NCI-H1092 treated with DMSO at 0.1 percent for 48 hours (cell line): ENCODE measurements at places on chromosomes 12 and 14.

GRCh38 chr12:13052421-13052820 is 8.2 kb downstream of the FAM234B start:
- DNase-seq, result no peak

DNA sequence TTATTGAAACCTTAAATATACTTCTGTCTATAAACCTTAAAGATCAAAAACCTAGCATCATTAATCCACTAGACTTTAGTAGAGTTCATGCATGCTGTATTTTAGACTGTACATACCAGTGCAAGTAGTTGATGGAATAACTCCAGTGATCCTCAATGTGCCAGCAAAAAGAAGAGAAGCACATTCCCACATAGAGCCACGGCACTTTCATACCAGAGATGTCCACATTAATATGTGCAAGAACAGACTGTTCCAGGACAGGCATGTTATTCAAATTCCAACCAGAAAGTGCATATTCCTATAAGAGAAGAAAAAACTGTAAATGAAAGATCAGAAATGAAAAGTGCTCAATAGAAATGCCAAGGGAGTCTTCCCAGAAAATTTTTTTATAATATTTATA is 55.0 kb downstream of the KDM5A start:
- no peak for DNase-seq

DNA sequence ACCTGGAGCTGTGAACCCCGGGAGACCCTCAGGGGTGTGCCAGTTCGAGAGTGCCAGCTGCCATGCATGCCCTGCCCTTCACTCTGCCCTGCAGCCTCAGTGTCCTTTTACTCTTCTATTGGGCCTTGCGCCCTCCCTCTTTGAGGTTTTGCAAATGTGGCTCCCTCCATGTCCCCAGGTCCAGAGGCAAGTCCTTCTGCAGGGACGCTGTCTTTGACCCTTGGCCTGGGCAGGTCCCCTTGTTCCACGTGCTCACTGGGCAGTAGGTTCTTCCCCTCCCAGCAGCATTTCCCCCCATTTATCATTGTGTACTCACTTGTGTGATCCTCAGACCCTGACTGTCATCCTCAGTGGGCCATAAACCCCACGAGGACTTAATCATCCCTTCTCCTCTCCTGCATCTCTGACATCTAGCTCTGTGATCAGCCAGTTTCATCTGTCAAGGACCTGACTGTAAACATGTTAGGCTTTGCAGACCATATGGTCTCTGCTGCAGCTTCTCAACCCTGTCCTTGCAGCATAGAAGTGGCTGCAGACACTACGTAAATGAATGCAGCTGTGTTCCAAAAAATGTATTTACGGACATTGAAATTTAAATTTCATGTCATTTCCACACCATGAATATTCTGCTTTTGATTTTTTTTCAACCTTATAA is 36.6 kb downstream of the TSPAN9 start:
- no peak for DNase-seq

DNA sequence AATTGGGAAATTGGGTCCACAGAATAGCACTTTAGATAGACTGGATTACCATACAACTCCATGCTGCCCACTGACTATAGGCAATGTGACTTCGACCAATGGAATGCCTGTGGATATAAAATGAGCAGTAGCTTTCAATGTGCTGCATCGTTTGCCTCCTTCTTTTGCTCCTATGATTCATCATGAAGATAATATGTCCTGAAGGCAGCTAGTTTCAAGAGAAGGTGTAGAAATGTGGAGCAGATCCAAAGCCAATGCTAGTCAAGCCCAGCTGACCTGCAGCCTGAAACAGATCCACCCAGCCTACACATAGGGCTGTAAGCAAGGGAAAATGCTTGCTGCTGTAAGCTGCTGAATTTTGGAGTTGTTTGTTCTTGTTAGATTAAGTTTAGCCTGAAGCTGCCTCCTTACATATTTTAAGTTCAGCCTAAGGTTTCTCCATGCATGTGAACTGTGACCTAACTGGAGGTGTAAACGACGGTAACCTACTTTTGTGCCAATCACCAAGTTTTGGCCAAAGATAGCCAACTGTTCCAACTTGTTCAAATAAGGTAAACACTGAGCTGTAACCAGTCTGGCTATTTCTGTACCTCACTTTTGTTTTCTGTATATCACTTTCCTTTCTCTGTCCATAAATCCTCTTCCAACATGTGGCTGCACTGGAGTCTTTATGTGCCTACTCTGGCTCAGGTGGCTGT is 169.1 kb upstream of the AVPR1A start:
- DNase-seq, result no peak

DNA sequence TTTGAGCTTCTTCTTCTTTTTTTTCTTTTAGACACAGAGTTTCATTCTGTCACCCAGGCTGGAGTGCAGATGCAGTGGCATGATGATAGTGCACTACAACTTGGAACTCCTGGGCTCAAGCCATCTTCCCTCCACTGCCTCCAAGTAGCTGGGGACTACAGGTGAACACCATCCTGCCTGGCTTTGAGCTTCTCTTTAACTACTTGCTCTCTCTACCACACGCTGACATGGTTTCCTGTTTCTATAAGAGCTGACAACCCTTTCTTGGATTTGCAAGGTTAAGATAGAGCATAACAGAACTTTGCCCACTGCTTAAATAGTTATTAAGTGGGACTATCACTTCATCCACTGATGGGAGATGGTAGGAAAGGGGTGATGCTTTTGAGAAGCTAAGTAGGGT is 82.4 kb upstream of the SLC38A2 start:
- DNase-seq, result no peak

GRCh38 chr14:33646692-33647260 is 304.1 kb downstream of the EGLN3 start:
- no peak for DNase-seq
